Stimulated activated CD4-positive, alpha-beta T cell treated with anti-CD3 and anti-CD28 coated beads, Interleukin-4, amount 100 ng/mL, for 48 hours (primary cell): ENCODE measurements at places on chromosomes 12 and 14.

DNA sequence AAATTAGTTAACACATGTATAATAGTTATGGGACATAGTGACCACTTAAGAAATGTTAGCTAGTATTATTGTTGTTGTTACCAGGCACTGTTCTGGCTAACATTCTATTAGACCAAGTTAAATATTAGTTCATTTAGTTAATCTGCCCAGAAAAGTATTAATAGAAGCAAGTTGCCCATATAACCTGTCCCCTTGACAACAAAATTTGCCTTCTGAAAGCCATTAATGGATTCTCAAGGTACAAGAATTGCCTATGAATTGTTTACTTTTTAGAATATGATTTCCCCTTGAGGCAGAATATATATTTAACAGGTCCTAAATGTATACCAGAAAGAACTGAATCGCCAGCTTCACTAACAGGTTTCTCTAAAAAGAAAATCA is 167.3 kb upstream of the TMCC3 start:
- DNase-seq: no peak

GRCh38 chr14:82075566-82075965 is 541.9 kb upstream of the SEL1L start:
- DNase-seq: peak; percentile 2

- DNase-seq: no peak
Measured at GRCh38 chr12:93813186-93813585, 136.0 kb downstream of the CRADD start.

DNA sequence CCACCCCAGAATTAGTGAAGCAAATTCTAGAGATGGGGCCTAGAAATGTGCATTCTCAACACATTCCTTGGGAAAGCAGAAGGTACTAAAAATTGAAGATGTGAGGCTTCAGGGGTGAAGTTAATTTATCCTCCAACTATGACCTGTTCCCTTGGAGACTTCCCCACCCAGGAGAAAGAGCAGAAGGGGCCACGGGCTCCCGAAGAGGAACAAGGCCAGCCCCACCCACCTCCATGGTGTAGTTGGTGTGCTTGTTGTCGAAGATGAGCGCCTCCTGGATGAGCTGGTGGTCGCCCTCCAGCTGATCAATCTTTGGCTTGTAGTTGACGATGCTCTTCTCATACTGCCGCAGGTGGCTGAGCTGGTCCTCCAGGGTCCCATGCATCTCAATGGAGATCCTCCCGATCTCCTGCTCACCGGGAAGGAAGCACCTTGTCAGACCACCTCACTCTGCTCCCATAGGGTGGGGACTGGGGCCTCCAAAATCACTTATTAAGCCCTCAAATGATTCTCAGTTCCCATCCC is 87.8 kb upstream of the ZFP36L1 start:
- no peak for DNase-seq

DNA sequence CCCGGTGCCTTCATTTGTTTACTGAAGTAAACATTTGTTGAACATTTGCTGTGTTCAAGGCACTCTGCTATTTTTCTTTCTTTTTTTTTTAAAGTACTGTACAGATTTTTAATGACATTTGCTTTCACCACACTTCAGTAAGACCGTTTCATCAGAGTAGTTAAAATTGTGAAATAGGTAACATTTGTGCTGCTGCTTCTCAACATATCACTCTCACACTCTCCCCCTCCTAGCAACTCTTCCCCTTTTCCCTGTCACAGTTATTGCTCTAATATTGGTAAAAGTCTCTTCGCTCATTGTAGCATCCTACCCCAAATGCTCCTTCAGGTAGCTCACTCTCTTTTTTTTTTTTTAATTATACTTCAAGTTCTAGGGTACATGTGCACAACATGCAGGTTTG is 49.6 kb downstream of the SRGAP1 start:
- no peak for DNase-seq

- no peak for DNase-seq
Measured at GRCh38 chr12:98532687-98533304, 17.4 kb downstream of the TMPO start.

DNA sequence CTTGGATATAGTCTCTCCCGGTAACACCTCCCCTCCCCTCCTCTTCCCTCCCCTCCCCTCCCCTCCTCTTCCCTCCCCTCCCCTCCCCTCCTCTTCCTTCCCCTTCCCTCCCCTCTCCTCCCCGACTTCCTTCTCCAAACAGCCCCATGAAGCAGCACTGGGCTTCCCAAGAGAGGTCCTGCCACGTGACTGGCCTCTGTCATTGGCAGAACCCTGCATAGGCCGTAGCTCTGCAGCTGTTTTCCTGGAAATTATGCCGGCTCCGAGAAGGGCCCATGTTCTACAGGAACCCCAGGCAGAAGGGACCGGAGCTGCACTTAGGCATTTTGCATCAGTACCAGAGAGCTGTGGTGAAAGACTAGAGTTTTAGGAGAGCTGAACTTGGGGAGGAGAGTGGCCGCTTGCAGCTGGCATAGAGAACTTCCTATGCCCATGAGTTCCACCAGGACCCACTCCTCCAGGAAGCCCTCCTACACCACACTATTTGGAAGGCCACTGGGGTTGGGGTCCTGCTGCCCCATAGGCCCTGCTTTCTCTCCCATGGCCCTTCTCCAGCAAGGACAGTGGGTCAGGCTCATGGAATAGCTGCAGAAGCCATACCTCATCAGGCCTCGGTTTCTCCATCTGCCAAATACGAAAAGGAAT is 5.1 kb upstream of the TNFAIP2 start:
- no peak for DNase-seq
